ENCODE measurements at places on chromosomes 3 and 15.

DNA sequence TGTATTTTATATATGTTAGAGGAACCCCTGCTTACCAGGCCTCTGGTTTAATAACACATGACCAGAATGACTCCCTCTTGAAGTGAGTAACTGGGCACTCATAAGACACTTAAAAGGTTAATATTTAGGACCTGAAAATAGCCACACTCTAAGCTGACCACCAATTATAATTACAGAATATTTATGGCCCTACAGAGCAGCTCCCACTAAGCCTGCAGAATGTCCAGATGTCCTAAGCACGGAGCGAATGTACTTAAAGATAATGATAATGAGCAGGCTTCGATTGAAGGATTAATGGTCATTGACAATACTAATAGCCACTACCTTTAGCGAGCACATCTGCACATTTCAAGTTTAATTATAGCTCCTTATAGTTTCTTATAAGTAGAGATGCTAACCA lies 22.8 kb upstream of the KCTD6 start:
- DNase-seq = no peak

- no peak for DNase-seq
Measured at GRCh38 chr3:126381966-126382365, 12.7 kb upstream of the CFAP100 start.

- peak; percentile 88 for DNase-seq
Measured at GRCh38 chr3:196528639-196529233, 13.6 kb upstream of the SMCO1 start.

- peak; percentile 58 for DNase-seq
Measured at GRCh38 chr3:99774467-99774866, 43.2 kb upstream of the CMSS1 start.

- no peak for DNase-seq
Measured at GRCh38 chr3:152252755-152253154, 16.0 kb upstream of the MBNL1 start.

- peak; percentile 27 for DNase-seq
Measured at GRCh38 chr3:56291953-56292352, 176.3 kb downstream of the ERC2 start.

- no peak for DNase-seq
Measured at GRCh38 chr3:173249457-173249856, 108.4 kb upstream of the SPATA16 start.

DNA sequence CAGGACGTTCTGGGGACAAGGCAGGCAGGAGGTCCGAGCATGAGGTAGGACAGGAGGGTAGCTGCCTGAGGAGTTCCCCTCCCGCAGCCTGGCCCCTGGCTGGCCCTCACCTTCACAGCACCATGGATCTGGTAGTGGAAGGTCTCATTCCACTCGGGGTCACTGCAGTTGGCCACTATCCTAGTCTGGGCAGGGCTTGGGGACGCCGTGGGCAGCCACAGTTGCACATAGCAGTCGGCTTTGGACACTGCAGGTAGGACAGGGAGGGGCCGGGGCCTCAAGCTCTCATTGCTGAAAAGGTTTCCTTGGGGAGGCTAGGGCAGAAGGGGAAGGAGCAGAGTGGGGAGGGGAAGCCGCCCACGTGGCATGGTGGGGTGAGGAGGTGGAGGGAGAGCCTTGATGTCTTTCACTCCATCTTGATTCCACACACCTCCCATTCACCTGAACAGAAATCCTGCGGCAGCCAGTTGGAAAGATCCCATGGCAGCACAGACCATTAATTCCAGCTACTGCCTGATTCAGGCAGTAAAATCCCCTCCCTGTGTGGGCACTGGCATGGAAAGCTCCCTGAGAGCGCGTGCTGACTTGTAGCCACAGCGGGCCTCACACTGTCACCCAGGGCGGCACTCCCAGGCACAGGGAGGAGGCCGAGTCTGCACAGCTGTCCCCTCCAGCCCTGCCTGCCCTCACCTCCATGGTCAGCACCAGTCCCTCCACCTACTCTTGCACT lies 2.1 kb downstream of the PLA2G4F start:
- no peak for DNase-seq

DNA sequence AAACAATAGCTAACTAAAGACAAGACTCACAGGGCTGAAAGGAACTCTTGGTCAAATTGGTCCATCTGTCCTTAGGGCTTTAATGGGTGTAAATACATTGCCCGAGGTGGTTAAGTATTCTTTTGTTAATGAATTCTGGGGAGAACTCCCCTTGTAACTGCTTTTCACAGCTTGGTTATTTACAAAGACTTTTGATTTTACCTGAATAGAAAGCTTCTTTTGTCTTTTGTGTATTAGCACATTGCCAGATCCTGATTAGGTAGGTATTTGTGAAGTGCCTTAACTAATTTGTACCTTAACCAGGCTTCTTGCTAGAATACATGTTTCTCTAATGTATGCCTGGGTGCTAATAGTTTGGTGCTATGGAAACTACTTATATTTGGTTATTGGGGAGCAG lies 14.0 kb downstream of the CHD2 start:
- no peak for DNase-seq

DNA sequence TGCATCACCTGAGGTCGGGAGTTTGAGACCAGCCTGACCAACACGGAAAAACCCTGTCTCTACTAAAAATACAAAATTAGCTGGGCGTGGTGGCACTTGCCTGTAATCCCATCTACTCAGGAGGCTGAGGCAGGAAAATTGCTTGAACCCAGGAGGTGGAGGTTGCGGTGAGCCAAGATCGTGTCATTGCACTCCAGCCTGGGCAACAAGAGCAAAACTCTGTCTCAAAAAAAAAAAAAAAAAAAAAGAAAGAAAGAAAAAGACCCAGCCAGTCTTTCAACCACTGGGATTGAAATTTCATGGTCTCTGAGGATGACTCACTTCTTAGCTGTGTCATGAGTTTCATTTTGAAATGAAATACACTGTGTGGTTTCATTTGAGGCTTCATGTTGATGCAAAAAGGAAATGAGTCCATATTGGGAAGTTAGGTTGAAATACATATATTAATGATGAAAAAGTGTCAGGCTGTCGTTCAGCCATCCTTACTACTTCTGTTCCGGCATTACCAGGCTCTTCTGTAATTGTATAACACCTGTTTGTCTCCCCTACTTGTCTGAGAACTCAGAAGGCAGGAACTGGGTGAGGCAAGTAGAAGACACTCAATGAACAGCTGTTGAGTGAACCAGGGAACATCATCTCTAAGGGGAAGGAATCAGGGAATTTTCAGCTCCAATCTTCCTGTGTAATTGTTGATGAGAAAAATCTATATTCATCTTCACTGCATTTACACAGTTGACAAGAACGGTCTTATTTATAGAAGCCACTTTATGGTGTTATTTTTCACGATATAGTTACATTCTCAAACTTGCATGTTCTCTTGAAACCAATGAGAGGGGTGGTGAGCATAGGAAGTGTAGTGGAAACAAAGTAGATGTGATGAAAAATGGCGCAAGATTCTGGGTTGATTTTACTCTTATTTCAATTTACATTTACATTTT lies 87.4 kb downstream of the NFKBIZ start:
- peak; percentile 90 for DNase-seq

GRCh38 chr15:101329867-101330380 lies 34.9 kb upstream of the SNRPA1 start:
- no peak for DNase-seq

GRCh38 chr15:43225201-43225949 lies 4.6 kb upstream of the EPB42 start:
- peak; percentile 82 for DNase-seq

DNA sequence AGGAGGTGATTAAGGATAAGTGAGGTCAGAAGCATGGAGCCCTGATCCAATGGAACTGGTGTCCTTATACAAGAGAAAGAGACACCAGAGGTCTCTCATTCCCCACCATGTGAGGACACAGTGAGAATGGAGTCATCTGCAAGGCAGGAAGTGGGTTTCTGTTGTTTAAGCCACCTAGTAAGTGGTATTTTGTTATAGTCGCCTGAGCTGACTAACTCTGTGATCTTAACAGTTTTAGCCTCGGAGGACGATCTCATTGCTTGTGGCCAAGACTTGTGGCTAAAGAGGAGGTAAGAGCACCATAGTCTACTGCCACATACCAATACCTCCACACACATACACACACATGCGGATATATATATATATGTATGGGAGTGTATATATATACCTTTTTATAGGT lies 73.8 kb downstream of the MCTP2 start:
- peak; percentile 82 for DNase-seq

DNA sequence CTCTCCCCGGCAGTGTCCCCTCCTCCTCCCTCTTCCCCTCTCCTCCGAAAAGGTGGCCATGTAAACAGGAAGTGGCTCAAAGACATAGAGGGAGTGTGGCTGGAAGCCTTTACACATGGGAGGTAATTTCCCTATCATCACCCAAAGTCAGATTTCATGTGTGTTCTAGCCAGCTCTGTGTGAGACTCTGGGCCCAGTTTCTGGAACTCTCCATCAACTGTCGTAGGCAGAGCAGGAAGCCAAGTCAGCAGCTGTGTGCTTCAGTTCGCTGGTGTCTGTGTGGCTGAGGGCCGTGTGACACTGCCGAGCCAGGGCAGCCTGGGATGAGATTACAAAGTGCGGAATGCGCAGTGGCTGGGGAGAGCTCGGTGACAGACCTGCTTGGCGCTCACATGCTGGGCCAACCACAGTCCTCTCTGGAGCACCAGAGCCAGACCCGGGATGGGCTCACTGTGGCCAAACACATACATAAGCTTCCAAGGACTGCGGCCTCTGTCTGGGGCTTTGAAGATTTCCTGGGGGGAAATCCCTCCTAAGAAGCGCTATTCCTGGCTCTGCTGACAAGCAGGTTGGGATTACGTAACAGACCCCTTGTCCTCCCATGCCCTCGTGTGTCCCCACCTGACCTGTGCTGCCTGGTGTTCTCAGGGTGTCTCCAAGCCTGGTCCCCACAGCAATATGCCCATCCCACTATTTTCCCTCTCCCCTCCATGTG lies 50.7 kb downstream of the UMPS start:
- DNase-seq = no peak

DNA sequence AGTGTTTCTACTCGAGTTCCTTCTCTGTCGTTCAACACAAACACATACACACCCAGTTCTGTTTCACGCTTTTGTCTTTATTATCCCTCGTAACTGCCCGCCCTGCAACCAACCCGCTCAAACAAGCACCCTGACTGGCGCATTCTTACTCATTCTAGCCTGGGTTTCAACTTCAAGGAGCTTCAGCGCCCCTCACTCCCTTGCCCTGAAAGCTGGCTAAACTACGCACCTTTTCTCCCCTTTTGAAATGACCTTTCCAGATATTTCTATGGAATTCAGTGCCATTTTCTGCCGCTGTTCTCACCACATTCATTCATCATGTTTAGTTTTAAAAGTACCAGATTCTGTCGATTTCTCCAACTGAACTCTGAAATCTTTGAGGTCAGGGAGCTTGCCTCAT lies 653 bp upstream of the MFSD1 start:
- no peak for DNase-seq

DNA sequence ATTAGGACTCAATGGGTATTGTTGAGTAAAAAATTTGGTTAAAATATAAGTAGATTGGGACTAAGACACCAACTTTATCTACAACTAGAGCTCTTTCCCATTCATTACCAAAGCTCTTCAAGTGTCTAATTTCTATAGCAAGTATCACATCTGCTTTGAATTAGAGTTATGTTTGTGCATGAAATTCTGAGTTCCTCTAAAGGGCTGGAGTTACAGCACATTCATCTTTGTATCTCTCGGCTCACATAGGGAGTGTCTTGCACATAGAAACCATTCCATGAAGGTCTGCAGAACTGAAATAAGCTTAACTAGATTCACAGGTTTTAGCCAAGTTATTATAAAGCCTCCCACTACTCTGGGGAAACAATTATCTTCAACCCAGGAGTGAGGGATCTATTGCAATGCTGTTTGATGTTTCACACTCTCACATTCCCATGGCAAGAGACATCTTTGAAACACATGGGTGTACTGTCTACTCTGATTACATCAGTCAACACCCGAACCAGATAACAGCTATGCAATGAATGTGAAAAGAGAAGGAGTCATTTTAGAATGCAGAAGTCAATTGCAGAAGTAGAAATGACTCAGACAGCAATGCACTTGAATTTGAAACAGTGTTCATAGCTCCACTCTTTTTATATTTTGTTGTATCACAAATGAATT lies 93.1 kb upstream of the KBTBD8 start:
- peak; percentile 11 for DNase-seq

DNA sequence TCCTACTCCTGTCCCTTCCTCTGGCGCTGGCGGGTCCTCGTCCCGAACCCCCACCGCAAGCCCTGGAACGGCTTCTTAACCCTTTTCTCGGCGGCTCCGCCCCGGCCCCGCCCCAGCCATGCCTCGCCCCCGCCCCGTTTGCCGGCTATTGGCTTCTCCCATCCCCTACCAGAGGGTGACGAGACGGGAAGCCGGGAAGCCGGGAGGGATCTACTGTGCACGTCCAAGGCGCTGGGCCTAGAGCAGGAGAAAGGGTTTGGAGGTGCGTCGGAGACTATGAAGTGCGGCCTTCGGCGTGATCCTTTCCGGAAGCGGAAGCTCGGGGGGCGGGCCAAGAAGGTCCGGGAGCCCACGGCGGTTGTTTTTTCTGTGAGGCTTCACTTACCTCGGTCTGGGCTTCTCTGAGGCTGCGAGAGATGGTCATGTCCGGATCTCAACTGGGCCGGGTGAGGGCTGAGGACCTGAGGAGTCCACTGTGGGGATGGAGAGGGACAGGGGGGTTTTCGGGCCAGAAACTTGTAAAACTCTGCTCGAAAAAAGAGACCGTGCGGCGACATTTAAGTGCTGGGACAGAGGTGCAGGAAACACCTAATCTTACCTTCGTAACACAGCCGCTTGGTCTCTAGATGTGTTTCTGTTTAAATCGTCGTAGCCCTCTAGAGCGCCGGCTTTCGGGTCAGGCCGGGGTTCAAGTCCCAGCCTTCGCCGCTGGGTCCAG lies 21.4 kb downstream of the ROPN1B start:
- DNase-seq = peak; percentile 68

DNA sequence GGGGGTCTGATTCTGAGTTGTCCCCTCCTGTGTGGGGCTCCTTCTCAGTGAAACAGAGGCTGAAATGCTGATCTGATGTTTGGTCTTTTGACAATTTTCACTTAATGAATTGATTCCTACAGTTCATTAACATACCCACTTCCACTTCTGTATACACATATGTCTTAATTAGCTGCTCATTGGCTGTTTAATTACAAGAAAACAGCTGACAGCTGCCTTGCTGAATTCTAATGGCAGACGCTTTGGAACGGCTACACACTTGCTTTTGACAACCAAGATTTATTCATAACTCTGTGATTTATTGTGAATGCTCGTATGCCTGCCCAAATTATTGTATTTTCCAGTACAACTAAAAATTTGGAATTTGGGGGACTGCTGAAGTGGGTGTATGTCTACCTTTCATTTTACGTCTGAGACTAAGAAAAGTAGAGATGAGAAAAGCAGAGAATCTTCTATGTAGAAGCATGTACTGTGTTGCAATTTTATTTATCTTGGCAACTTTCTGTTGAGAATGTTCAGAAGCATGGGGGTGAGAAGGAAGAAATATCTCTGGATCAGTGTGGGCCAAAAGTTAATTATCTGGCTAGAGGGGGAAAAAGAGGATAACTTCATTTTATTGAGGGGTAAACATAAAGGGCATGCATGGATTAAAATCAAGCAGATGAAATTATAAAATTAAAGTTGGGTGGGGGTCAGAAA lies 46.5 kb upstream of the ICE2 start:
- no peak for DNase-seq

- DNase-seq = no peak
Measured at GRCh38 chr15:26376243-26376642, 396.6 kb downstream of the GABRB3 start.

GRCh38 chr15:72358650-72359171 lies 17.1 kb downstream of the HEXA start:
- no peak for DNase-seq

- DNase-seq = no peak
Measured at GRCh38 chr15:56759450-56759845, 26.1 kb upstream of the ZNF280D start.

GRCh38 chr3:157464321-157464720 lies 27.7 kb downstream of the PTX3 start:
- no peak for DNase-seq
